ENCODE measurements at places on chromosomes 12 and 14. TPM values are rescaled to one million over a fixed set of nuclear protein-coding genes. Genes with fewer than 3 reads are reported as not detected.
A peak's percentile ranks its signal among the peaks of the same experiment; 100 is the strongest.

- DNase-seq = no peak
These were observed 279.6 kb upstream of the TMEM132C start for GRCh38 chr12:127987199-127987901.

Gene KRT85
- polyA plus RNA-seq = not detected

- no peak for DNase-seq
These were observed 138.9 kb upstream of the CCND2 start for GRCh38 chr12:4134448-4135263.

DNA sequence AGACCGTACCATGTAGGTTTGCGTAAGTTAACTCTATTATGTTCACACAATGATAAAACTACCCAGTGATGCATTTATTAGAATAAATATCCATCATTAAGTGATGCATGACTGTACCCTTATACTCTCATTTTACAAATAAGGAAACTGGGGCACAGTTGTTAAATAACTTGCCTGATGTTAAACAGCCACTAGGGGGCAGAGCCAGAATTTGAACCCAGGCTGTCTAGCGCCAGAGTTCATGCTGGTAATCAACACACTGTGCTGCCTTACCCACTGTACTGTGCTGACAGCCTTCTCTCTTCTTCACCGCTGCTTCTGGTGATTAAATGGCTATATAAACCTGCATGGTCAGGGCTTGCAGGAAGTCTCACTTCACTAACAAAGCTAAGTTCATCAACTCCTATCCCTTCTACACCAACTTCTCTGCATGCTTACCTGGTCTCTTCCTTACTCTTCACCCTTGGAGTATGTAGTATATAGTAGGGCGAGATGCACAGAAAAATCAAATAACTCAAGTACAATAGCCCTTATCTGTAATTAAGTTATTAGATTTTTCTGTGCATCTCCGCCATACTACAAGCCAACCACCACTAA is 43.6 kb upstream of the APPL2 start:
- DNase-seq = no peak

- no peak for DNase-seq
These were observed 448 bp downstream of the FBXL14 start for GRCh38 chr12:1594006-1594260.

Gene C12orf50
- not detected for polyA plus RNA-seq

Gene FGF6
- polyA plus RNA-seq = not detected

Gene BHLHE41
- 5.7 TPM for polyA plus RNA-seq

GRCh38 chr12:20280515-20280914 is 87.8 kb upstream of the PDE3A start:
- no peak for DNase-seq

GRCh38 chr12:34397591-34398365 is 375.5 kb downstream of the ALG10 start:
- peak; percentile 2 for DNase-seq

GRCh38 chr12:93121729-93122488 is 192.8 kb upstream of the EEA1 start:
- DNase-seq = no peak

DNA sequence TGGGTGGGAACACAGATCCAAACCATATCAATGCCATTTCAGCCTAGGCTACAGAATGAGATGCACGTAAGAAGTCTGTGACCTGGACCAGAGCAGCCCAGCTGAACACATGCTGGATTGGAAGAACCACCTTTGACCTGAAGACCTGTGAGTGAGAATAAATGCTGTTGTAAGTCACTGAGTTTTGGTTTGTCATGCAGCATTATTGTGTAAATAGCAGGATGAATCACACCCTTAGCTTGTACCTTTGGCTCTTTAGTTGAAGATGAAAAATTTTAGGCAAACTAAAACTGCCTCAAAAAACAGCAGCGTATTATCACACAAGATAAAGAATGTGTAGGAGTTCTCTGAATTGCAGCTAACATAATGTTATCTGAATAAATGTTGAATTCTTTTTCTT is 199.4 kb upstream of the LRIG3 start:
- DNase-seq = no peak

DNA sequence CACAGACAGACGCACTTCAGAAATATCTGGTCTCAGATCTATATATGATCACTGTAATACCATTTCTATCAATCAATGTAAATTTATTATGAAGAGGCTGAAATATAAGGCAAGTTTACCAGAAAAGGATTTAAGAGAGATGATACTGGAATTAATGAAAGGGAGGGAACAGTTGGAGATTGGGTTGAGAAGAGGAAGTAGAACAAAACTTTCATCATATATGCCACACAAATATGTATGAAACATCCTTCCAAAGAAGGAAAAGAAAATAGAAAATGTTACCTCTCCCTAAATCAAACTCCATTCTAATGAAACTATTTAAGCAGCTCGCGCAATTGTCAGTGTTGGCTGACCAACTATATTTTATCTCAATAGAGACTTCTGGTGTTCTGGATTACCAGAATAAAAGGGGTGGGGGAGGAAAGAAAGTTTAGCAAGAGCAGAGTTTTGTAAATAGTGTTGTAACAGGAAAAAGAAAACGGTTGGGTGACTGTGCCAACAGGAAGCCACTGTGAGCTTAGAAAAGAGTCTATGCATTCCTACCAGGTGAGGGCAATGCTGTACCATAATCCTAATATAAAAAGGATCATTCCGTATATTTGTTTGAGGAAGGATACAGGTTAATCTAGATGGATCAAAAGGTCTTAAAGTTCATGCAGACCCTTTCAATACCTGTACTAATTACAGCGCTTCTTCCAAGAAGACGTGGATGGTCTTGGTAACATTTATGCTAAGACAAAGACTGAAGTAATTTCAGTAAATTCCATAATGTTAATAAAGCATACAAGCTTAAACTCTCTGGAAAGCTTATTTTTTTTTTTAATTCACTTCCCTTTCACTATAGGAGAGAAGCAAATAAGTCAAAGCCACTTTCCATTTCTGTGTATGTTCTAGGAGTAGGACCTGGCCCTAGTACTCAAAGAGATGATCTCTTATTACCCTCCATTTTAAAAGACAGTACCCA is 14.5 kb upstream of the LLPH start:
- peak; percentile 58 for DNase-seq

DNA sequence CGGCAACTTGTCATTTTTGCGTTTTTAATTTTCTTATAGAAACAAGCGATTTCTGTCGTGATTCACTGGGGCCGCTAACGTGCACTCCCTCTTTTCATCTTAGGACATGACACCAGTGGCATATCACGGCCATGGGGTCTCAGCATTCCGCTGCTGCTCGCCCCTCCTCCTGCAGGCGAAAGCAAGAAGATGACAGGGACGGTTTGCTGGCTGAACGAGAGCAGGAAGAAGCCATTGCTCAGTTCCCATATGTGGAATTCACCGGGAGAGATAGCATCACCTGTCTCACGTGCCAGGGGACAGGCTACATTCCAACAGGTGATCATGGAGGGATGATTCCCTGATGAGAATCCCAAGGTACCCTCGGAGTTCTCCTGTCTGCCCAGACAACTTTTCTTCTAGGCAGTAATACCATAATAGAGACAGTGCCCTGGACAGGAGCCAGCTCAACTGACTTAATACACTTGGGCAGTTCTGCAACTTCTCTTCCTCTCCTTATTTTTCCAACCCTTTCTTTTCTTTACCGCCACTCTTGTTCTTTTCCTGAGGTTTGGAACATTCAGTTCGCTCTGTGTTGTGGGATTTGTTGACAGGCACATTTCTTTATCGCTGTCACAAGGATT is 821 bp downstream of the TMEM106C start:
- DNase-seq = no peak

Gene ADAM21
- polyA plus RNA-seq = not detected

Gene DCTN2
- 174 TPM for polyA plus RNA-seq

- DNase-seq = no peak
These were observed 637.0 kb upstream of the TBX3 start for GRCh38 chr12:115320967-115321366.

GRCh38 chr12:82838827-82839226 is 152.1 kb downstream of the TMTC2 start:
- DNase-seq = no peak
